ENCODE measurements at places on chromosomes 2 and 18.

DNA sequence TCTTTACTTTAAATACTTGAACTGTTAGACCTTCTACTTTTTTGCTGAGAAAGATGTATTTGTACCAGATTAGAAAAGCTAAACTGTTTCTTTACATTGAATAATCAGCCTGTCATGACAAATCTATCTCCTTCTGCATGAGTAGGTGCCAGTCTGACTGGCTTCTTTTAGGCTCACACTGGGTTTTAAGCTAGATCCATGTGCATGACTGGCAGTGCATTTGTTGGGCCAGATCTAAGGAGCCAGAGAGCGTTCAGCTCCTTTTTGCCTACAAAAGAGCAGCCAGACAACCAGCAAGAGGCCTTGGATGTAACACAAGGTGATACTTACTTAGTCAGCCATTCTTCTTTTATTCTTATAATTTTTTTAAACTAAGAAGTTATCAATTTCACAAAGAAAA lies 82.0 kb upstream of the OTX1 start:
- DNase-seq: no peak

DNA sequence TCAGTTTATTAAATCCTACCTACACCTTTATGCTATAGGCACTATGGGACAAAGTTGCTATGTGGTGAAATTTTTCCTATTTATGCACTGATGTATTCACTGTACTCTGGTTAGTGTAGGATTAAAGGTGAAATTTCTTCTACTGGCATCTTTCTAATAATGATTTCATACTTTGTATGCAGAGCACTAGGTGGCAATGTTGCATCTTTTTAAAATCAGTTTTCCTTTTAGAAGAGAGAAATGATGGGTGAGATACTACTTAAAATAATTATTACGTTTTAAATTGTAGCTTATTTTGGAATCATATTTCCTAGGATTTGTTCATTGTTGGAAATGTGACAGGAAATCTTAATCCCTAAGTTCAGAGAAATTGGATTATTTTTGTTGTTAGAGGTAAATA lies 150.9 kb downstream of the CD8B2 start:
- no peak for DNase-seq

DNA sequence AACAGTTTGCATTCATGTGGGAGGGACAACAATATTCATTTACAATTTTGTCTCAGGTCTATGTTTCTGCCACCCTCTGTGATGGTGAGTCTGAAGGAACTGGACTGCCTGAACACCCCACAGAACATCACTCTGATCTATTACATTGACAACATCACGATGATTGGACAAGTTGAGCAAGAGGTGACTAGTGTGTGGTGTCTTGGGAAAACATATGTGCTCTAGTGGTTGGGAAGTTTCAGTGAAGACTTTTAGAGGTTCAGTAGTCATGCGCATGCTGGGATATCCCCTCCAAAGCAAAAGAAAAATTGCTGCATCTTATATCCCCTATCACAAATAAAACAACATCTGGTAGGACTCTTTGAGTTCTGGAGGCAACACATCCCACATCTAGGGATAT lies 18.6 kb upstream of the CTLA4 start:
- DNase-seq: no peak

GRCh38 chr2:50746526-50746925 lies 285.4 kb downstream of the NRXN1 start:
- no peak for DNase-seq

GRCh38 chr2:226077031-226077430 lies 677.5 kb downstream of the NYAP2 start:
- DNase-seq: no peak

- no peak for DNase-seq
Observed at GRCh38 chr2:156708051-156708450, 271.9 kb downstream of the GPD2 start.

- DNase-seq: no peak
Observed at GRCh38 chr2:231554327-231554726, 24.1 kb upstream of the NMUR1 start.

DNA sequence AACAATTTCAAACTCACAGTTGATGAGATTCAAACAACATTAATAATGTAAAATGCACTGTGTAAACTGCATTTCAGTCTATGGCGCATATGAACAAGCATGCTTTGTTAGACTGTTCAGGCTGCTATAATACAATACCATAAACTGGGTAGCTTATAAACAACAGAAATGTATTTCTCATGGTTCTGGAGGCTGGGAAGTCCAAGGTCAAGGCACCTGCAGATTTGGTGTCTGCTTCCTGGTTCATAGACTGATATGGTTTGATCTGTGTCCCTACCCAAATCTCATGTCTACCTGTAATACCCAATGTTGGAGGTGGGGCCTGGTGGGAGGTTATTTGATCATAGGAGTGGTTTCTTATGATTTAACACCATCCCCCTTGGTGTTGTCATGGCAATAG lies 148.1 kb upstream of the SERPINE2 start:
- no peak for DNase-seq

- DNase-seq: no peak
Observed at GRCh38 chr2:175947073-175947472, 55.0 kb downstream of the LNPK start.

GRCh38 chr2:232876161-232876977 lies 6.3 kb downstream of the SNORC start:
- peak; percentile 8 for DNase-seq

All from activated T-helper 1 cell treated with anti-CD3 and anti-CD28 coated beads, Interleukin-2, amount 50 U/mL, for 16 hours (primary cell).